ENCODE measurements at places on chromosomes 11 and 22.

DNA sequence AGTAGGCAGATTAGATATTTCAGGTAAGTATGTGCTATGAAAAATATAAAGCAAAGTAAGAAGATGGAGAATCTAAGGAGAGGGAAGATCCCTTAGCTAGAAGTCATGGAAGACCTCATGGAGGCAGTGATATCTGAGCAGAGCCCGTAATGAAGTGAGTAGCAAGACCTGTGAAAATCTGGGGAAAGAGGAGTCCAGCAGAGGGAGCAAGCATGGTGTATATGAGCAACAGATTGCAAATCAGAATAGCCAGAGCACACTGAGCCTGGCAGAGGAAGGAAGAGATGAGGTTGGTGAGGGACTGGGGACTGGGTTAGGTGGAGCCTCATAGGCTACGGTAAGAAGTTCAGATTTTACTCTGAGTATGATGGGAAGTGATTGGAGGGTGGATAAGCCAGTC, 9.4 kb downstream of the LHFPL7 start:
- no peak for DNase-seq

DNA sequence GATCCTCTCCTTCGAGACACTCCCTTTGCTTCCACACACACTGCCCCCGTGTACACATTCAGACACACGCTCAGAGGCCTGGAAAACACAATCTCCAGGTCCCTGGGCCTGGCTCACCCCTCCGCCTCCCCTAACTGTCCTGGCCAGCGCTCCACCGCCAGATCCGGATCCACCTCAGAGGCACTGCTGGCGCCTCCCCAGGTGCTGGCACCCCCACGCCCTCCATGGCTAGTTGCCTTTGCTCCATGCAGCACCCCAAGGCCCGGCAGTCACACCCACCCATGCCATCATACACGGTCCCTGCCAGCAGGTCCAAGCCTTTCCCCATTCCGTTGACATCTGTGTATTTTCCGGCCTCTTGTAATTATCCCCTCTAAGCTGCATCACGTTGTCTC, 11.1 kb downstream of the SPTBN2 start:
- DNase-seq, result no peak

DNA sequence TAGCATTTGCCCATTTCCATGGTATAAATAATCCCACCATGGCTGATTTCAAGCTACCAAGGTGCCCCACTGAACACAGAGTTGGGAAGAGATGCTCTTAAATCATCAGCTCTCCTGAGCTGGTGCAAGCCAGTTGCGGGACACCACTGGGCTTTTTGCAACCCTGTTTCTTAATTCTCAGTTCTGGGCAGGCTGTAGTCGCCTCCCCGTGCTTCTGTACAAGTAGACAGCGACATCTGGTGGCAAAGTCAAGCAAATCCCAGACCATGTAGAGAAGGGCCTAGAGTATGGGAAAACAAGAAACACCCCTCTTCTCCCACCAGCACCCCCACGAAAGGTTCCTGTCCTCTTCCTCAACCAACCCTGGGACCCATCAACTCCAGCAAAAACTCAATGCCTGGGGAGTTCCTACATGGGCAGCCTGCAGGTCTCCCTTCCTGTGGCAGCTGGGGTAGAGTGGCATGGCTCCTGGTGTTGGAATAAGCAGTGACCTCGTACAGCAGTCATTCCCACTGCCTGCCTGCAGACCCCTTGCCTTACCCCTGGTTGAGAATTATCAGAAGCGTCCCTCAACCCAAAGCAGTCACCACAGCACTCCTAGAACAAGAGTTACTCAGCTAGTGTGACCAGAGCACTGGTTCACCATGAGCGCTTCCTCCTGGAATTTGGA, 68.4 kb downstream of the IGLL5 start:
- no peak for DNase-seq

DNA sequence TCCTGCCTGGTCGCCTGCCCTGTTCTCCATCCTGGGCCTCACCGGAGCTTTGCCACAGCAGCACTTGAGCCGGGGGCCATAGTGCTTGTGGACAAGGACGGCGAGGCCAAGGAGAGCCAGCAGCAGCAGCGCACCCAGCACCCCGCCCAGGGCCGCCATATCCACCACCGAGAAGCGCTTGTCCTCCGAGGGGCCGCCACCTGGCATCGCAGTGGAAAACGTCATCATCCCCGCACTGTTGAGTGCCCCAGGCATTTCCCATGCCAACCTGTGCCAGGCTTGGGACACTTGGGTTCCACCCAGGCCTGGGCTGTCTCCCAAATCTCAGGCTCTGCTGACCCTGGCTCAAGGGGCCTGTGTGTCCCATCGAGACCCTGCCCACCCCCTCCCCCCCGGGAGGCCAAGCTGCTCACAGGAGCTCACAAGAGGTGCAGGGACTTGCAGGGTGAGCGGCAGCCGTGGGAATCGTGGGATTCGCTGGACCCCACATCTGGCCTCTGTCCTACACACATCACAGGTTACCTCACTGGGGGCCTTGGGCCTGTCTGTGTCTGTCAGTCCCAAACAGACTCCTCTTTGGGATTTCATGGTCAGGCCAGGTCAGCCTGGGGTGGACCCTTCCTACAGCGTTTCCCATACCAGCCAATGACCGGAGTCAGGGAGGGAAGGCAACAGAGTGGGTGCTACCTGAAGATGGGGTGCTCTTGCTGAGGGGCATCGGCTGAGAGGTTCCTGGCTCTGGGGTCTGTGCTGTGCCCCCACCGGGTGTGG, 2.3 kb upstream of the IRF7 start:
- no peak for DNase-seq

- DNase-seq, result no peak
These were observed 2.0 kb downstream of the PARVB start for GRCh38 chr22:44026066-44026629.

- DNase-seq, result no peak
These were observed 11.5 kb downstream of the RELT start for GRCh38 chr11:73387594-73388264.

DNA sequence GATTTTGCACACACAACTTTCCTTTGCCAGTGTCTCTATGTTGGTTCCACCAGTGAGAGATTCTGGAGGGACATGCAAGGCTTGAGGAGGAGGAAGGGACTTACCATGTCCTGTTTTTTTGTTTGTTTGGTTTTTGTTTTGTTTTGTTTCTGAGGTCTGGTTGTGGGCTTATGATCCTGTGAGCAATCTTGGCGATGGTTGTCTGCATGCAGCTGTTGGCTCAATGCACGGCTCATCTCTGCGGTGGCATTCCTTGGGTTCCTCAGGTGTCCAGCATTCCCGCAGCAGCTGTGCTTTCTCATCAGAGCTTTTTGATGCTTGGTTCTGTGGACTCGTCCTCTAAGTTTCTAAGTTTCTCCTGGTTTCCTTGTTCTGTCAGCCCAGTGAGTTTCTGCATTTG, 4.8 kb upstream of the NNMT start:
- DNase-seq, result no peak

DNA sequence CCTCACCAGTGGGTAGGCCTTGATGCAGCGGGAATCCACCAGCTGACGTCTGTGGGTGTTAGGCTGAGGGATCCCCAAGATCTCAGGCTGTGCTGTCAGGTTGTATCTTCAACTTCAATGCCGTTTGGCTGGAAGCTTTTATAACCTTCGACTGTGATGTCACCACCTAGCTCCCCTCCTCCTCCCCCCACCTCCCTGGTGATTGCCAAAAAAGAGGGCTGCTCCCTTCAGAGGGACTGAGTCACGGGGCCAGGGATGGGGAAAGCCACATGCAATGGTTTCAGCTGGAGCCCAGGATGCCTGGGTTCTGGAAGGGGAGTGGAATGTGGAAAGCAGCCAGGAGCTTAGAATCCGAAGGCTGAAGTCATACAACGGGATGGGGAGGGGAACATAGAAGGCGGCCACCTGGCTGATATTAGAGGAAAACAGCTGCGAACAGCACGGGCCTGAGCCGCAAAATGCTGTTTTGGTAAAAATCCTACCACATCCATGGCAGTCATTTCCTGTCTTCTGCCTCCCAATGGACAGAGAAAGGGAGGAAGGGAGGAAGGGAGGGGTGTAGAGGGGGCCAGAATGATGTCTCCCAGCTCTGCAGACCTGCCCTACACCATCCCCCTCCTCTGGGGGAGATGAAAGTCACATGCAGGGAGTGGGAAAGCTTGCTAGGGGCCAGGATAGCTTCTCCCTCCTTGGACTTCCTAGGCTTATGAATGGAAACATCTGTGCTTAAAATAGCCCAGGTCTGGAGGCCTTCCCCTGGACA, at the start of gene LRRN4CL:
TSS of gene LRRN4CL (minus strand) at position 110 of the 763 bp plus-strand sequence. CDS start 1,022 bp downstream, outside the sequence.
- DNase-seq, result peak; percentile 91

DNA sequence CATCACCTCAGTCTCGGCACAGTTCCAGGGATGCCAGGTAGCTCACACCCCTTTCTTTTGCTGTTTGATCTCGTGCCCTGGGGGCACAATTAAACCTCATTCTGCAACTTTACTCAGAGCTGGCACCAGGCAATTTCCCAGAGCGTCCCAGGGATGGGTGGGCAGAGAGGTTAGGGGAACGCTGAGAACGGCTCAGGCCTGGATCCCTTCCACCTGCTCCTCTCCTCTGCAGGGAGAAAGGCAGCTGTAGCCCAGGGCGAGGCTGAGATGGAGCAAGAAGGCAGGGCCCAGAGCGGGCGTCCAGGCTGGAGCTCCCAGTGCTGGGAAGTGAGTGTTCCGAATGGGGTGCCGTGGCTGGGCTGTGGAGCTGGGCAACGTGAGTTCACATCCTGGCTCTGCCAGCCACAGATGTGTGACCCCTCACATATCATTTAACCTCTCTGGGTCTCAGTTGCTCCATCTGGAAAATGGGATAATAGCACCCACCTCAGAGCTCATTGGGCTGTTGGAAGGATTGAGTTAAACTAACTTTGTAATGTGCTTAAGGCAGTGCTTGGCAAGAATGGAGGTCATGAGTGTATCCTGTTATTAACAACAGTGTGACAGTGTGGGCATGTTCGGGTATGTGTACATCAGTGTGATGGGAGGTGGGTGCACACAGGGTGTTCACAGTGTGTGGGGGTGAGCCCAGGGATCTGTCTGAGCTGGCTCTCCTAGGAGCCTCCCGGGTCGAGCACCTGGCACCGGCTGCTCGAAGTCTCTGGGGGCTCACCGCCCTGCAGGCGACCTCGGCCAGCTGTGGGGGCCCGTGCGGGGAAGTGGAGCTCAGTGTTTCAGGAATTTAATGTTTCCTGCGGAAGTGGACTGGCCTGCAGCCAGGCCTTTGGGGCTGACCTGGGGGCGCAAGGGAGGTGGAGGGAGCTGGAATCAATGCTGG, 15.5 kb downstream of the OTUB1 start:
- no peak for DNase-seq

DNA sequence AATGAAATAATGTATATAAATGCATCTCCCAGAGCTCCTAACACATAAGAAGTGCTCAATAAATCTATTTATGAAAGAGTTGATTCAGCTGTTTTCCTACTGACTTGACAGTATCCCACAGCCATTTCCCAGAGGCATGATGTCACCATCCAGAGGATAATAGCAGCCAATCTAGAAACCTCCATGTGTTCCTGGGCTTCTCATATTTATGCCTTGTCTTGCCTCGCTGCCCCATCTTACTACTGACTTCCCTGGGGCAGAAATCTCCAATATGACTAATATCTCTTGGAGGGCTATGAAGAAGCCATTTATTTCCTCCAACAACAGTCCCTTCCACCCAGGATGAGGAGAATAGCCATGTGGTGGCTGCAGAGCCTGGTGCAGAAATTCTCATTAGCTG, 115.4 kb upstream of the NAV2 start:
- DNase-seq, result peak; percentile 71

- DNase-seq, result no peak
These were observed 4.8 kb upstream of the XKR3 start for GRCh38 chr22:16829985-16830384.

GRCh38 chr11:88475991-88476418, 138.5 kb upstream of the CTSC start:
- DNase-seq, result peak; percentile 78

DNA sequence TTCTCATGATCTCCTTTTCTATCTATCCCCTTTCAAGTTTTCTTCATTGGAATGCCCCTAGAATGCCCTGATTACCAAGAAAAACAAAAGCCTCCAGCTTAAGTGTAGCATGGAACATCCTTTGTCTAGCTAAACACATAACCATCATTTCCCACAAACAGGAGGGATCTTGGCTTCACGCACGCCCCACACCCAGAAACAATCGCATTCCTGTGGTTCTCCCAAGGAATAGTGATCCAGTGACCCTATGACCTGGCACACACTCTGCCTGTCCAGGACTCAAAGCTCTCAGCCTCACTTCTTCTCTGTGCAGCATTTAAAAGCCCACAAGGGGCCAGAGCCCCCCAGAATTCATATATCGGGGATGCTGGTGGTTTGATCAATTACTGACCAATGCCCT, 9.3 kb upstream of the POU2AF1 start:
- no peak for DNase-seq

GRCh38 chr11:76329084-76329648, 51.8 kb downstream of the THAP12 start:
- no peak for DNase-seq

DNA sequence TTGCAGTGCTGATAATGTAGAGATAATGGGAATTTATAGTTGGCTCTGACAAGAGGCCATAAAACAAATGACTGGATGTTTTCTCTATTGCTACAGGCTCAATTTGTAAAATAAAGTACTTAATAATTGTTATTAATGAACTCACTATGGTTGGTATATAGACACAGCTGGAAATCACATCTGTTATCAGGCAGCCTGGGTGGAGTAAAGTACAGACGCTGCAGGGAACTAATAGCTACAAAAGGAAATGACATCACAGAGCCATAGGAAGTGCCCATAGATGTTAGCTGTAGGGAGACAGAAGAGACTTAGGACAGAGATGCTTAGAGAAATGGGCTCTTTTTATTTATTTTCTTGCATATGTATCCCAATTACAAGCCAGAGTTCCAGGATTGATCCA, 81.0 kb upstream of the SNX19 start:
- DNase-seq, result no peak

DNA sequence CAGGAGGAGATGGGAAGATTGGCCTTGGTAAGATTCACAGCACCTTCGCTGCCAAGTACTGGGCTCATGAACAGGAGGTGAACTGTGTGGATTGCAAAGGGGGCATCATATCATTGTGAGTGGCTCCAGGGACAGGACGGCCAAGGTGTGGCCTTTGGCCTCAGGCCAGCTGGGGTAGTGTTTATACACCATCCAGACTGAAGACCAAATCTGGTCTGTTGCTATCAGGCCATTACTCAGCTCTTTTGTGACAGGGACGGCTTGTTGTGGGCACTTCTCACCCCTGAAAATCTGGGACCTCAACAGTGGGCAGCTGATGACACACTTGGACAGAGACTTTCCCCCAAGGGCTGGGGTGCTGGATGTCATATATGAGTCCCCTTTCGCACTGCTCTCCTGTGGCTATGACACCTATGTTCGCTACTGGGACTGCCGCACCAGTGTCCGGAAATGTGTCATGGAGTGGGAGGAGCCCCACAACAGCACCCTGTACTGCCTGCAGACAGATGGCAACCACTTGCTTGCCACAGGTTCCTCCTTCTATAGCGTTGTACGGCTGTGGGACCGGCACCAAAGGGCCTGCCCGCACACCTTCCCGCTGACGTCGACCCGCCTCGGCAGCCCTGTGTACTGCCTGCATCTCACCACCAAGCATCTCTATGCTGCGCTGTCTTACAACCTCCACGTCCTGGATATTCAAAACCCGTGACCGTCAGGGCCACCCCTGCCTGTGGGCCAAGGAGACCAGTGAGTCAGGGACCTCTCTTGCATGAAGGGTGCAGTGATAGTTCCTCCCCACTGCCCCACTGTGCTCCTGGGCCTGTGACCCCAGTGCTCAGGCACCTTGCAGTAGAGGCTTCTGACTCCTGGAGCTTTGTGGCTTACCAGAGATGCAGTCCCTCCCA, 83.6 kb downstream of the BCR start:
- DNase-seq, result no peak

- no peak for DNase-seq
These were observed 22.5 kb downstream of the PARVB start for GRCh38 chr22:44046485-44047141.
